Aortic smooth muscle cell (primary cell): ENCODE measurements at places on chromosomes 5 and 9. TPM values are rescaled to one million over a fixed set of nuclear protein-coding genes. Genes with fewer than 3 reads are reported as not detected.

The FSD1L gene
- 4.5 and 5.1 TPM in 2 replicates for total RNA-seq

The SLC12A2 gene
- total RNA-seq, result 41.7 and 52.2 TPM in 2 replicates

The PCDHA4 gene
- total RNA-seq, result 0.26 and 0.37 TPM in 2 replicates

The DOK3 gene
- 1.4 and 2.0 TPM in 2 replicates for total RNA-seq

The ADAMTS2 gene
- total RNA-seq, result 36.5 and 52.8 TPM in 2 replicates

The STK10 gene
- total RNA-seq, result 12.3 and 12.8 TPM in 2 replicates

The SHISAL2B gene
- total RNA-seq, result not detected in 2 replicates
